ENCODE measurements at places on chromosomes 12 and 14.

DNA sequence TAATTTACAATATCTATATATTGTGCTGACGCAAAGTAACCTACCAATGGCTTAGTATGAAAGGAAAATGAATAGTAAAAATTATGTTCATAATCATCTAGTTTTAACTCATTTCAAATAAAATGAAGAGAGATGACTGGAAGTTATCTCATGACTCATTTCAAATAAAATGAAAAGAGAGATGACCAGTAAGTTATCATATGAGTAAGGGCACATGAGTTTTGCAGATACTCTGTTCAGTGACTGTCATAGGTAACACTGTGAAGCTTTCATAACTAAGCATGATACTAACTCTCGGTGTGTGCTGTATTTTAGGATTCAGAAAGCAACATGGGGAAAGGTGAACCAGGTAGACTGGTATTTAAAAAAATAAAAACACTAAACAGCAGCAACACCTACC is 364.5 kb upstream of the DIO2 start:
- no peak for DNase-seq

GRCh38 chr14:68192935-68193334 is 373.4 kb downstream of the RAD51B start:
- DNase-seq = no peak

GRCh38 chr12:3216097-3216496 is 138.9 kb downstream of the TSPAN9 start:
- DNase-seq = no peak

GRCh38 chr14:105476831-105477659 is 2.4 kb downstream of the CRIP2 start:
- DNase-seq = no peak

GRCh38 chr12:48067250-48067938 is 38.5 kb downstream of the SENP1 start:
- no peak for DNase-seq

DNA sequence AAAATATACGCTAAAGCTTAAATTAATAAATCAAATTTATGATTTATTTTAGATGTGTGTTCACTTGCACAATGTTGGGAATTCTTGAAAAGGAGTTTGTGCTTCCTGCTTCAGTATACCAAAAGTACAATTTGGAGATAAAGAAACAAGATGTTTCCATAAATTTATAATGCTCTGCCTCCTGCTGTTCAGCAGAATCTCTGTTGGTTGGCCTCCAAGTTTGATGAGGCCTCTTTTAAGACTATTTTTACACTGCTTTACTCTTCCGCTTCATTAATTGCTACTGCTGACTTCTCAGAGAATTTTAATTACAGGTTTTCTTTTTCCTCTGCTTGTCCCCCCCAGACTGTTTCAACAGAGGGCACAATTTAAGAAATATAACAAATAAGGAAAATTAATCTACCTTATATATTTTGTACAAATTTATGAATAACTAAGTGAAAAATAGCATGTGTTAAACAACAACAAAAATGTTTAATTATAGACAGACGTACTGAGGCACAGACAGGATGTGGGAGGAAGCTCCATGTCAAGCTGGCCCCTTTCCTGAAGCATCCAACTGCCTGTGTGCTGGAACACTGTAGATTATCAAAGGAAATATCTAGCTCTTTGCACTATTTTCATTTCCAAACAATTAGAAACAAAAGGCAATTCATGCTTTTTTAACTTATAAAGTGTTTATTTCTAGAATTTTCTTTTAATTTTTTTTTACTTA is 83.9 kb downstream of the PIK3C2G start:
- no peak for DNase-seq

DNA sequence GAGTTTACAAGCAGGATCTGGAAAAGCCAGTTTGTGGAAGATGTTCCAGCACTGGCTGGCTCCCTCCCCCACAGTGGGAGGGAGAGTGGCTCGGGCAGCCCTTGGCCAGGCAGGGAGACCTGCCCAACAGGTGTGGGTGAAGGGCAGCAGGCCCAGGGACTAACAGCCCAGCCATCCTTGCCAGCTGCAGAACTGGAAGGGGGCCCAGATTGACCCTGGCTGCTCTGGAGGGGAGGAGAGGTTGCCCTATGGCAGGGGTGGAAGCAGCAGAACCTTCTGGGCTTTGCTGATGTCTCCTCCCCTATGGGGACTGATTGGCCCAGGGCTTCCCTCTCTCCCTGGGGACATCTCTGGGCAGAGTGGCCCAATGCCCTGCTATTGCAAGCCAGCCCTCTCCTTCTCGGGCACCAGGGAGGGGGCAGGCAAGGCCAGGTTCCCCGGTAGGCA is 20.5 kb downstream of the IRF2BPL start:
- no peak for DNase-seq

- DNase-seq = no peak
Measured at GRCh38 chr12:53045696-53046045, 4.2 kb upstream of the TNS2 start.

DNA sequence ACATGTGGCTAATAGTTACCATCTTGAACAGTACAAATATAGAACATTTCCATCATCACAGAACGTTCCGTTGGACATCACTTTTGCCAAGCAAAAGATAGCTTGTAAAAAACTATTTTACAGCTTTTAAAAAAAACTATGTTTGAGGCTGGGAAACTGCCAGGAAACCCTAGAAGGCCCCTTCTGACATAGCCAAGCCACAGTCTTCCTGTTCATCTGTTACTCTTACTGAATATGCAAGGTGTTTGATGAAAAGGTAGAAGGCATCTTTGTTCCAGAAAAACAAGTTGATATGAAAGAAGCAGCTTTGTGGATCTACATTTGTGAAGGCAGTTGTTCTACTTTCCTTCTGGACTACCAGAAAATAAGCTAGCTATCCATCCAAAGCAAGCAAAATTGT is 23.6 kb upstream of the WNK1 start:
- no peak for DNase-seq

- DNase-seq = no peak
Measured at GRCh38 chr12:115439008-115439601, 755.1 kb upstream of the TBX3 start.

- no peak for DNase-seq
Measured at GRCh38 chr14:94025720-94026119, 420 bp upstream of the OTUB2 start.

DNA sequence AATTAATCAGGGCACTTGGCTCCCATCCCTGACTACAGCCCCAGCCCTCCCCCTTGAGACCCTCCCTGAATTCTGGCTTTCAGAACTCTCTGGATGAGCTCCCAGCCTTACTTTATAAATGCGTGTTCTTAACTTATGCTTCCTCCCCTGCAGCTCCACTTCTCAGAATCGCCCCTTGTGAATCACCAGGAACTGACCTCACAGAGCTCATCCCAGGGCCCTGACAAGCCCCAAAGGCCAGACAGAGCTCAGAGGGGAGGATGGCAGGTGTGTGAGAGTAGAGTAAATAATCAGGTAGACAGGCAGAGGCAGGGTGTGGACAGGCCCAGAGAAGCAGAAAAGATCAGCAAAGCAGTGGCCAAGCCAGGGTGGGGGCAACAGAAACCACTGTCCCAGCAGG is 68.2 kb upstream of the FOXN3 start:
- no peak for DNase-seq

DNA sequence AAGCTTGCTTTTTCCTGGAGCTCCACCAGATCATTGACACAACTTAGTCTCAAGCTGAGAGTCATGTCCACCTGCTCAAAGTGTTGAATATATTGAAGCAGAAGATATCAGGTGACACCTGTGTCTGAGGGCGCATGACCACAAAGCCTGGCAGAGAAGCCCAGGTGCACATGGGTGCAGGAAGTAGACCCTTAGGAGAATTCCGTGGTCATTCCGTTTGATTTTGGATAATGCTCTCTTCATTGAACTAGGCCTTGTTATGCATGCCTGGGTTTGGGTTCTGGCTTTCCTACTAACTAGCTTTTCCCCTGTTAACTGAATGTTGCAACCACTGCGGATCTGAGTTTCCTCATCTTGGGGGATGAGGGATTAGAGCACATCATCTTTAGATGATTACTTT is 7.1 kb downstream of the ARHGDIB start:
- peak; percentile 56 for DNase-seq

DNA sequence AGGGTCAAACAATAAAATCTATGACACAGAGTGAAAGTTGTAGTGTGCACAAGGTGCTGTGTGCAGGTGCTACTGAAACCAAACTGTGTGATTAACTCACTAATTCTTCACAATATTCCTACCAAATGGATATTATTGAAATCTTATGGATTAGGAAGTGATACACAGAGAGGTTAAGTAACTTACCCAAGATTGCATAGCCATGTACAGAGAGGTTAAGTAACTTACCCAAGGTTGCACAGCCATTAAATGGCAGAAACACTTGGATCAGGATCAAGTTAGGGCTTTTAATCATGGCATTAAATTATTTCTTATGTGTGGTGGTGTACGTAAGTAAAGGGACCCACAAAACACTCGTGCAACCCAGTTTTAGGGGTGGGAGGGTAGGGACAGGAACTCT is 771.4 kb downstream of the AACS start:
- DNase-seq = no peak

DNA sequence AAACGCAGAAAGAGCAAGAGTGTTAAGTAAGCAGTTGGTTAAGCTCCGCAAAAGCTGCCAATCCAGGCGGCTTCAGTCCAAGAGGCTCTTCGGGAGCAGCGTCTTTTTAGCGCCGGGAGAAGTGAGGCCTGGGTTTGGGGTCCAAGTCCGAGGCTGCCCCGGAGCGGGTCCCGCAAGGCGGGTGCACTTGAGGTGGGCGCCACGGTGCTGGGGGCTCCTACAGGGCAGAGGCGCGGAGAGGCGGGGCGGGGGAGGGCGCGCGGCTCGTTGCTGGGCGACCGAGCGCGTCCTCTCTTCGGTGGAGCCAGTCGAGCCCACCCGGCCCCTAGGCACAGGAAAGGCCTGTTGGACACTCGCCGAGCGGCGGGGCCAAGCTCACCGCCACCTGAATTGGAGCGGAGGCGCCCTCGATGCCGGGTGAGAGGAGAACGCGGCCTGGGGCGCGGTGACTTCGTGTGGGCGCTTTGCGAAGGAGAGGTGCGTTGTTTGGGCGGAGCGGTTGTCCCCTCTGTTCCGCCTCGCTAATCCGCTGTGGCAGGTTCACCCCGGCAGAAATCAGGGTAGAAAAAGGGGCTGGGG is 15.6 kb downstream of the TTC6 start:
- DNase-seq = no peak

DNA sequence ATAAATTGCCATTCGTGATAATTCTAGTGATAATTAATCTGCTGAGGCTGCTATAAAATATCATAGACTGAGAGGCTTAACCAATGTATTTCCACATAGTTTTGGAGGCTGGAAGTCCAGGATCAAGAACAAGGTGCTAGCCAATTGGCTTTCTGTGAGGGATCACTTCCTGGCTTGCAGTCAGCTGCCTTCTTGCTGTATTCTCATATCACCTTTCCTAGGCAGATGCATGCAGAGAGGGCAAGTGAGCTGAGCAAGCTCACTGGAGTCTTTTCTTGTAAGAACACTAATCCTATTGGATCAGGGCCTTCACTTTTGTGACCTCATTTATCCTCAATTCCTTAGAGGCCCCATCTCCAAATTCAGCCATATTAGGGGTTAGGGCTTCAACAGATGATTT is 640.7 kb downstream of the DIO2 start:
- no peak for DNase-seq

GRCh38 chr14:96508900-96509299 is 6.7 kb downstream of the PAPOLA start:
- DNase-seq = no peak

DNA sequence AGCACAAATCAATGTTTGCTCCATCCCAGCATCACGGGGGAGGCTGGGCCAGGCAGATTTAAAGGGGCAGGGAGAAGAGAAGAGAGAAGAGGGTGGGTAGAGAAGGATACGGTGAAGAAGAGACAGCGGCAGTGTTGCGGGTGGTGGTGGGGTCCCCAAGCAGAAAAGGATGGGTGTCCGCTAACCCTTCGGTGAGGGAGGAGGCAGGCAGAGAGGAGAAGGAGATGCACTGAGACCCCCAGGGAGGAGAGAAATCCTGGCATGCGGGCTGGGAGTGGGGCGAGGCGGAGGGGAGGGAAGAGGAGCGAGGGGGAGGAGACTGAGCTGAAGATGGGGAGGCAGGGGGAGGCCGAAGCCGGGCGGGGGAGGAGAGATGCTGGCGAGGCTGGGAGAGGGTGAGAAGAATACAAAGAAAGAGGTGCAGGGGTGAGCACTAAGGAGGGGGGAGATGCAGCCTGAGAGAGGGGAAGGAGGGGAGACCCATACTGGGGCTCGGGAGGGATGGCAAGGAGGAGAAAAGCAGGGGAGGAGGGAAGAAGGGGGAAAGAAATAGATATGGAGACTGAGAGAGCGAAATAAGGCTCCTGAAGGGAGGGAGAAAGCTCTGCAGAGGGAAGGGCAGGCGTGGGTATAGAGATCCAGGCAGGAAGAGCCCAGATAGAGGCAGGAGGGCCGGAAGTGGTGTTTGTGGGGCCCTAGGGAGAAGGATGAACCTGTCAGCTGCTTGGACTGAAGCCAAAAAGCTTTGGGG is at the start of gene JPH4:
TSS of gene JPH4 (minus strand) at position 231 of the 751 bp plus-strand sequence. CDS start 1,337 bp downstream, outside the sequence.
- no peak for DNase-seq

Measured in NCI-H2107 (cell line).